CD4-positive, alpha-beta T cell treated with Interleukin-15 for 1 hour (primary cell): ENCODE measurements at places on chromosomes 6 and 20.

DNA sequence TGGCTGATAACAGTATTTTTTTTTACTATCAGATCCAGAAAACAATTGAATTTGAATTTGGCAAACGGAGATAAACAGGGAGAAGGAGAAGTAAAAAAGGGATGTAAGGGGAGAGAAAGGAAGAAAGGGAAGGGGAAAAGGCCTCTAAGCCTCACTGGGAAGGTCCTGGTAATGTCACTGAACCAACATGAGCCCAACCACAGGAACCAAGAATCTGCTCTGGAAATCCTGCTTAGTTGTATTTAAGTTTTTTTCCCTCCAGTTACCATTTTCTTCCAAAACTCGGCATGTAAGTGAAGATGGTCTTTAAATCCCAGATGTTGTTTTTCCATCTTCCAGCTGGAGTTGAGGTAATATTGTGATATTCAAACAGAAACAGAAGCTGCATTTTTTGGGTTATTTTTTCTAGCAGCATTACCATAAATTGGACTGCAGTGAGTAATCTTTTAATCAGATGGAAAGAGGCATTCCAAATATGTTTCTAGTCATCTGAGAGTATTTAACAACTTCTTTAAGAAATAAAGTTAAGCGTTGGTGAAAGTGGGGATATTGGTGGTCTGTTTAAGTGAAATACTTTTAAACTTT lies 91.1 kb downstream of the TXNDC5 start:
- DNase-seq = no peak

DNA sequence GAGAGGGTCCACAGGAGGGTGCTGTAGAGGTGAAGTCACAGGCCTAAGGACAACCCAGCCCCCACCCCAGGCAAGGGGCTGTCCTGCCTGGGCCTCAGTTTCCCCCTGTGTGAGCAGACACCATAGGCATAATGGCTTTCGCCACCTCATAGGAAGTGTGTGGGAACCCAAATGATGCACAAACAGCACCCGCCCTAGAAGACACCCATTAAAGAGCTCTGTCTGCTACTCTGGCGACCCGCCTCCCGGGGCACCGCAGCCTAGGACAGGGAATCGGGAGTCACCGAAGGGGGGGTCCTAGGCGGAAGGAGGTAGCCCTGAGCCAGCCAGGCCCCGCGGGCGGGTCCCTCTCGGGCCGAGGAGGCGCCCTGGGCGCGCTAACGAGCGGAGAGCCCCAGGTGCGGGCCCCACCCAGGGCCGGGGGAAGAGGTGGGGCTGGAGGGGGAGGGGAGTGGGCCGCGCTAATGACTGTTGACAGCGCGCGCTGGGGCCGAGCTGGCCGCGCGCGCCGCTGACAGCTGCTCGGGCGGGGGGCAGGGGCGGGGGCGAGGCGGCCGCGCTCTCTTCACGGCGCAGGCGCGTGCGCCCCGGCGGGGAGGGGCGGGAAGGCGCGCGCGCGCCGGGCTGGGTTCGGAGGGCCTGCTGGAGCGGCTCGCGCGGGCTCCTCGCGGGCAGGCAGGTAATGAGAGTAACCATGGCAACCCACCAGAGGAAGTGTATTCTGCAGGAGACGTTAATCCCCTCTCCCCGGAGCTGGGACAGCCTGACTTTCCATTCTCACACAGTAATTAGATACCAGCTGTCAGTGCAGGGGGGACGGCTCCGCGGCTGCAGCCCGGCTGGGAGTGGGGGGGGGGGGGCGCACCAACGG lies 48.9 kb downstream of the NOL4L start:
- peak; percentile 87 for DNase-seq

GRCh38 chr6:126374372-126374771 lies 34.5 kb downstream of the CENPW start:
- no peak for DNase-seq

GRCh38 chr20:9441948-9442347 lies 72.4 kb upstream of the LAMP5 start:
- no peak for DNase-seq

- DNase-seq = no peak
These were observed 247.8 kb downstream of the CD83 start for GRCh38 chr6:14365393-14365792.

DNA sequence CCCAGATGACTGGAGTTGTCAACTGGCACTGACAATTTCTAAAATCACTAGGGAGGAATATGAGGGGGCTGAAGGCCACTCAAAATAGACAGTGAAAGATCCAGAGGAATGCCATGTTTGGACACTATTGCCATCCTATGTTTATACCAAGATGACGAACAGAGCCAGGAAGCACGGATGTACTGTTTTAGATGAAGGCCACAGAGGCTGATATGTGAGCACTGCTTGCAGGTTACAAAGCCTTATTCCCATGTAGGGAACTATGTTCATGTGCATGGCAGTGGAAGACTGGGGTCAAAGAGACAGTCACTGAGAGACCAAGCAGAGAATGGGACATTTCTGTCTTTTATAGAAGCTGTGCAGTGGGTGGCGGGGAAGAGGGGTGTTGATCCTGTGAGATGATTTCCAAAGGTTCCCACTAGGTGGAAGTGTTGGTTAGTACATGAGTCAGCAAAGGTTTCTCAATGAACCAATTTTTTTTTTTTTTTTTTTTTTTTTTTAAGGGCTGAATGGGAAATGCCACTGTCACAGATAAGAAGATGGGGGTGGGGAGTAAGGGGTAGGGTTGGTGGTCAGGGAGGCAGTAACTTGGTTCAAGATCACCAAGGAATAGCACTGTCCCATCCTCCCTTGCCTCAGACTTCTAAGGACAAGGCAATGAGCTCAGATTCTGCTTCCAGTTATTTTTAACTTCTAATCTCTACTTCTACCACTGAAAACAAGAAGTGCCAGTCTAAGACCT lies 46.7 kb upstream of the MOCS1 start:
- DNase-seq = no peak

GRCh38 chr6:79719248-79719960 lies 88.3 kb downstream of the SH3BGRL2 start:
- no peak for DNase-seq

DNA sequence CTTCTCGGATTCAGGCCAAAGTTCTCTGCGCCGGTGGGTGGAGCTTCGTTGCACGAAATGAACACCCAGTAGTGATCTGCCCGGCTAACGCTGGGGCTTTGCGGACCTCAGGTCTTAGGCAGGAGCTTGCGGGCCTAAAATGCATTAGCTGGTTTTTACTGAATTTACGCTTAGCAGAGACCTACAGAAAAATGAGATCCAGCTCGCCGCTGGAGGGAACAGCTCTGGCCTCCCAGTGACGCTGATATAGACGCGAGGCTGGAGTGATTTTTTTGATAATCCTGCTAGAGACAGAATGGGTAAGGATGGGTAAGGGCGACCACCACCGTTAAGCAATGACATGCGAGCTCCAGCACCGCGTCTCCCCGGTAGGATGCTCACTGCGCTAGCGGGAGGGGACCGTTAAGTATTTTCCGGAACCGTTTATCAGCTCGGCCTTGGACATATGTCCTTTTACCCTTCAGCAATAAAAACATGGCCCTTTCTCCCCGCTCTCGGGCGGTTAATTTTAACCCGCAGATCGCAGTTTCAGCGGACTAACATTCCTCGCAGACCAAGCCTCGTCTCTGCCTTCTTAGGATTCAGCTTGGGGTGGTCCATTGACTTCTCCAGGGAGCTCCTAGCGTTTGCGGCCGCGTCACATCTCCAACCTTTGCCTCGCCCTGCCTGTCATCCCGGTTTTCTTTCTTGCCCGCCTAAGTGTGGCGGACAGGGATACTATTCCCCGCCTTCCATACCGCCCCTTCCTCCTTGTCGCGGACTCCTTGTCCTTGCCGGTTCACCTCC lies 109.3 kb downstream of the GPX5 start:
- DNase-seq = no peak

DNA sequence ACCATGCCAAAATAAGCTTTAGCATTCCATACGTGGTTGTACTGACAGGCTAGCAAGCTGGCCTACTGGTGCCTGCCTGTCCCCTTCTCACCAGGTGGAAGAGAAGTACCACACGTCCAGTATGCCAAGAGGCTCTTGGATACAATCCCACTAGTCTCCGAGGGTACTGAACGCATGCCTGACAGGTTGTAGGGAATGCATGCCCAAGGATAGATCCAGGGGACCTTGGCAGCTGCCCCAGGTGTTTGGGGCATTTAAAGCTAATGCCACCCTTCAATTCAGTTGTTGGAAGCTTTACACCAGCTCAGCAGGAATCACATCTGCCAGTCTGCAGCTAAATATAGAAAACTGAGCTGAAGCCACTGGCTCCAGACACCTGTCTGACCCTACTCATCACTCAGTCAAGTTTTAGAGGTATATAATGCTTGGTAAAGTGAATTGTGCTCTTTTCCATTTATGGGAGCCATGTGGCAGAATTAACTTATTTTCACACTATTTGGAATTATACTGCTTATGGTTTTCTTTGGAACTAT lies 4.9 kb downstream of the TUBB2B start:
- no peak for DNase-seq

DNA sequence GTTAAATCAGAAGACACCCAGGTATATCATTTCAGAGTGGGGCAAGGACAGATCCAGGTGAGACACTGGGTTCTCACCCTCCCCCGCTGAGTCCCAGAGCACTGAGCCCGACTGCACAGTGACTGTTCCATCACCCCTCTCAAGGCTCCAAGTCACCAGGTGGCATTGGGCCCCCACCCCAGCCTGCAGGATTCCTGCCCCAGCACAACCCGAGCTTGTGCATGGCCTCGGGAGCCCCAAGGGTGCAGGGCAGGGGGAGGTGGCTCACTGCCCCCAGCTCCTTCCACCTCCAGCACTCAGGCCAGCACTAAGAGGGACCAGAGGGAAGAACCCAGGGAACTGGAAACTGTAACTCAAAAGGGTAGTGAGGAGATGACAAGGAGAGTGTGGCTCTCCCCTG lies 39.3 kb upstream of the CST5 start:
- no peak for DNase-seq

DNA sequence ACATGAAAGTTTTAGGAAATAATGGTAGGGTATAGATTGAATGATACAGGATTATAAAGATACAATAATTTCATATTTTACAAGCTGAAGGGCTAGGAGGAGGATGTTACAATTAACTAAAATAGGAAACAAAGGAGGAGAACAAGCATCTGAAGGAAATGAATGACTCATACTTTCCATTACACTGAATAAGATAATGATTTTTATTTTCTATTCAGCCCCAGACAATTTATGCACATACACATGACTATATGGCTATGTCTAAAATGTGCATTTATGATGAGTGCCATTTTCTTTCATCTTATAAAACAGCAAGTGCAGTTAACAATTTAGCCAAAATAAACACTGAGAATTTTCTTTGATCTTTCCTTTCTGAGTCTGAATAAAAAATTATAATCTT lies 994.6 kb upstream of the ADGRB3 start:
- no peak for DNase-seq

- DNase-seq = no peak
These were observed 6.9 kb upstream of the CTNNBL1 start for GRCh38 chr20:37686762-37687477.
